ENCODE measurements at places on chromosomes 11 and 22.

- DNase-seq: no peak
Observed at GRCh38 chr11:56911312-56911711, 77.4 kb upstream of the OR5AK2 start.

DNA sequence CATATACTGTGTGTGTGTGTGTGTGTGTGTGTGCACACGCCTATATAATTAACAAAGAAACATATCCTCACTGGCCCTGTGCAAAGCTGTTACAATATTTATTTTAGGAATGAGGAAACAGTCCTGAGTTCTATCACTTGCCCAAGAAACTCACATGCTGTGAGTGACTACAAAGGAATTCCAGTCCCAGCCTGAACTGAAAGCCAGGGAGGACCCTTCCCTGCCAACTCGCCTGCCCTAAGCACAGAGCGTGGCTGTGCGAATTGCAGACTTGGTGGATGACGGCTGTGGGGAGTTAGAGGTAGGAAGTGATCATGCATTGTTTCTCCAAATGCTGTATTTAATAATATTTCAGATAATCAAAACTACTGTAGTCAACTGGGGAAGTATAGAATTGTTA lies 26.4 kb upstream of the CD5 start:
- no peak for DNase-seq

DNA sequence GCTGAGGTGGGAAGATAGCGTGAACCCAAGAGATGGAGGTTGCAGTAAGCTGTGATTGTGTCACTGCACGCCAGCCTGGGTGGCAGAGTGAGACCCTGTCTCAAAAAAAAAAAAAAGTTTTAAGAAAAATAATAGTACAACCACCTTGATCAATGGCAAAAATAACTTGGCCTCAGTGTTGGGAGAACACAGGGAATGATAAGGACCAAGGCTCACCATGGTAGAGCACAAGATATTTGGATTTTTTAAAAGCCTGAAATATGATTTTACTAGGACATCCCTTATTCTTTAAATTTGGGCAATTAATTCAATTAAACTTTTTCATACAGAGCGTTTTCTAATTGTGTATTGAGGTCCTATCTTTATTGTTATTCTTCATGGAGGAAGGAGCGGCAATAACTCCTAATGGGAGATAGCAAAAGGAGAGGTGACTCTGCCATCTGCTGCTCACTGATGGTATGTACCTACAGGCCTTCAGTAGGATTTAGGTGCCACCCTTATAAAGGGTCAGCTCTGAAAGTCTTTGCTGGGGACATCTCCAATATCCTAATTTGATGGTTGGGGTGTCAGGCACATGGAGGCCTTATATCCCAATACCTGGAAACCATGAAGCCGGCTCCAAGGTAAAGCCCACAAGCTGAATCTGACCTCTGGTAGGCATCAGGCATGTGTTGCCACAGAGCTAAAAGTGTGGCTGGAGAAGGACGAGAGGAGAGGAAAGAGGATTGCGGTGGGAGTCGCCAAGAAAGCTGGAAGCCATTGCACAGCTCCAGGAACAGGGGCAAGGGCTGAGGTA lies 21.9 kb upstream of the POLD3 start:
- peak; percentile 21 for DNase-seq

DNA sequence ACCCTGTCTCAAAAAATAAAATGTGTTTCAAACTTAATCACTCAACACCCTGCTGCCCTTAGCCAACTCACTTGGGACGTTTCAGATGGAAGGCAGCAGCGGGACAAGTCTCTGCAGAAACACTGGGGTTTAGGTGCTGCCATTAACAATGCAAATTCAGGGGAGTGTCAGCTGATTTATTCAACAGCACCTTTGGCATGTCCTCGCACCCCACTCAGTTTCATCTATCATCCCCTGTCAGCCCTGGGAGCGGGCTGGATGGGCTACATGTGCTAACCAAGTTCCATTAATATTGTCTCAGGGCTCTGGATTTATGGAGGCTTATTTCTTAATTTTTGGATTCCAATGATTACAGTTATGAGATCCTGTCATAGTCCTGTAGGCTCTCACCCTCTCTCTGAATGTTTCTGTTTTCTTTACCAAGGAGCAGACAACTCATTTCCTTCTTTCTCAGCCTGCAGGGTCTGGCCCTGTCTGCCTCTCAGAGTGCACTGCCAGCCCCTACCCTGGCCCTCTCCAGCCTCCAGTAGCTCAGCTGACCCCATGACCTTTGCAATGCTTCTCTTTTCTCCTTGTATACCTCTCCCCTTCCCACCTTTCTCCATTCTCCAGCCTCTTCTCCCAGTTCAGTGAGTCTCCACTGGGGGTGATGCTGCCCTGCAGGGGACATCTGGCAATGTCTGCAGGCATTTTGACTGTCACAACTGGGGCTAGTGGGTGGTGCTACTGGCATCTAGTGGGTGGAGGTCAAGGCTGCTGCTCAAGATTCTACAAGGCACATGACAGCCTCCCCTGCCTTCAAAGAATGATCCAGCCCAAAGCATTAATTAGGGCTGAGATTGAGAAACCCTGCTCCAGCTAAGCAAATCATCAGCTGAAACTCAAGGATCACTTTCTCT lies 79.0 kb downstream of the APIP start:
- no peak for DNase-seq

- no peak for DNase-seq
Observed at GRCh38 chr11:72309641-72310040, 65.7 kb upstream of the PHOX2A start.

DNA sequence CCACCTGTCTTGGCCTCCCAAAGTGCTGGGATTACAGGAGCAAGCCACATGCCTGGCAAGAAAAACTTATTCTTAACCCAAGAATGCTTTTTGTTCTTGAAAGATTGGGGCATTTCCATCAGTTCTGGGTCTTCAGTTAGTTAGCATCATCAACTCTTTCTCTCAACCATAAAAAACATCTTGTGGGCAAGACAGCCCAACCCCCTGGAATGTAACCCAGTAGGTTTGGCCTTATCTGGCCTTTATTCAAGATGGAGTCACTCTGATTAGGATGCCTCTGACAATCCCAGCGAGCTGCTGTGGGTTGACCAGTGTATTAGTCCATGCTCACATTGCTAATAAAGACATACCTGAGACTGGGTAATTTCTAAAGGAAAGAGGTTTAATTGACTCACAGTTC lies 9.2 kb upstream of the TPCN2 start:
- no peak for DNase-seq

GRCh38 chr11:810040-810567 lies 337 bp downstream of the RPLP2 start:
- DNase-seq: no peak

GRCh38 chr11:109794501-109794900 lies 298.7 kb upstream of the ZC3H12C start:
- DNase-seq: no peak

DNA sequence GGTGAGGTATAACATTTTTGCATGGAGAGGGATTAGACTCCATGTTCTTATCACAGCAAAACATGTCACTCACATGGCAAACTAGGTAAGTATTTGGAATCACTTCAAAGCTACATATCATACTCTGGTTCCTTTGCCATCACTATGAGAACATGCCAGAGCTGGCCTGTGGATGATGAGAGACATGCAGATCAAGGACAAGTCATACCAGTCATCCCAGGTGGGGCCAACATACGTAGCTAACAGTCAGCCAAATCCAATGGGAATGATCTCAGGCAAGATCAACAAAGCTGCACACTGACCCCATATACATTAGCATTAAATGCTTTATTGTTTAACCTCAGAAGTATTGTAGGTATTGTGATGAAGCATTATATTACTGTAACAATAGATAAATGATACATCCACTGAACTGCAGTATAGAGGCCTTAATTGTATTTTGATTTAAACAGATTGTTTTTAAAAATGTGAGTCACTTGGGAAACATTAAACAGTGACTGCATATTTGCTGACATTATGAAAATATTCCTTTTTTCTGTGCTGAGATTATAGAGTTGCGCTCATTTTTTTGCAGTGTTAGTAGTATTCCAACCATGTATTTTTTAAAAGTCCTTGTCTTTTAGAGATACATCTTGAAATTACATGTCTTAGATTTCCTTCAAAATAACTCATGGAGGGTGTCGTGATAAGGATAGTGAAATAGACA lies 37.3 kb upstream of the ARL14EP start:
- DNase-seq: no peak

DNA sequence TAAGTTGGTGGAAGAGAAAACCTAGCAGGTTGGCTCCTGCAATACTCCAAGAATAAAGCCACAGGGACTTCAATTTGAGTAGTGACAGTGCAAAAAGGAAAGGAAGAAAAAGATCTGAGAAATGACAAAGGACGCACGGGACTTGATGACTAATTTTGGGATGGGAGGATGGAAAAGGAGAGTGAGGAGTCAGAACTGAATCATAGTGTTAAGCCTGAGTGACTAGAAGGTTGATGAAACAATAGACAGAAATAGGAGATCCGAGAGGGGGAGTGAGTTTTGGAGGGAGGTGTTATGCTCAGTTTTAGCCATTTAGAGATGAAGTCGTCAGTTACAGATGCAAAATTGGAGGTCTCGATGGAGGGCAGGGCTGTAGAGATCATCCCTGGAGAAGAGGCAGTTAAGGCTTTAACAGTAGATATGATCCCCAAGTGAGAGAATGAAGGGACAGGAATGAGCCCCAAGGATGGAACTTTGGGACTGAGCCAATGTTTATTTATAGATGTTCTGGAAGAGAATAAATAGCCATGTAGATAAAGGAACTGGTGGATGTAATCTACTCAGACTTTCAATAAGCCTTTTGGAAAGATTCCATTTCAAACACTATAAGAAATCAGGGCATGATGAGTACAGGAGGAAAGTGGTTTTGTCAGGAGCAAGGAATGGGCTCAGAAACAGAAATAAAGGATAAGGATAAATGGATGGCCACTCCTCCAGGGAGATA lies 108.9 kb upstream of the NCAM1 start:
- DNase-seq: no peak

GRCh38 chr22:42754658-42755057 lies 34.0 kb upstream of the A4GALT start:
- no peak for DNase-seq

DNA sequence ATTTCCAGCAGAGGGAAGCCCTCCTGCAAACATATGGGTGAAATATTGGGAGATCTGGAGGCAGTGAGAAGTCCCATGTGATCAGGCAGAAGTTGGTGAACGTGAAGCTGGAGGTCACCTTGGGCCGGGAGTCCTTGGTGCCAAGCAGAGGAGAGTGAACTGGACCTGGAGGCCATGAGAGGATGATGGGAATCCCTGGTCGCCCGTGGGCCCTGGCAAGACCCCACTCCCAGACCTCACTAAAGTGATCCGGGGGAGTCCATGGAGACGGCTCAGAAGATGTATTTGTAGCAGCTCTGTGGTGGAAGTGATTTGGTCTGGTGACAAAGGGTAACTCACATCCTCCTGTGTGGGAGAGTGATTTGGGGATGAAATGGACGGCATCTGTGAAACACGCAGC lies 71.0 kb downstream of the ARHGAP8 start:
- DNase-seq: no peak

- no peak for DNase-seq
Observed at GRCh38 chr11:35933320-35933871, 10.5 kb upstream of the LDLRAD3 start.

DNA sequence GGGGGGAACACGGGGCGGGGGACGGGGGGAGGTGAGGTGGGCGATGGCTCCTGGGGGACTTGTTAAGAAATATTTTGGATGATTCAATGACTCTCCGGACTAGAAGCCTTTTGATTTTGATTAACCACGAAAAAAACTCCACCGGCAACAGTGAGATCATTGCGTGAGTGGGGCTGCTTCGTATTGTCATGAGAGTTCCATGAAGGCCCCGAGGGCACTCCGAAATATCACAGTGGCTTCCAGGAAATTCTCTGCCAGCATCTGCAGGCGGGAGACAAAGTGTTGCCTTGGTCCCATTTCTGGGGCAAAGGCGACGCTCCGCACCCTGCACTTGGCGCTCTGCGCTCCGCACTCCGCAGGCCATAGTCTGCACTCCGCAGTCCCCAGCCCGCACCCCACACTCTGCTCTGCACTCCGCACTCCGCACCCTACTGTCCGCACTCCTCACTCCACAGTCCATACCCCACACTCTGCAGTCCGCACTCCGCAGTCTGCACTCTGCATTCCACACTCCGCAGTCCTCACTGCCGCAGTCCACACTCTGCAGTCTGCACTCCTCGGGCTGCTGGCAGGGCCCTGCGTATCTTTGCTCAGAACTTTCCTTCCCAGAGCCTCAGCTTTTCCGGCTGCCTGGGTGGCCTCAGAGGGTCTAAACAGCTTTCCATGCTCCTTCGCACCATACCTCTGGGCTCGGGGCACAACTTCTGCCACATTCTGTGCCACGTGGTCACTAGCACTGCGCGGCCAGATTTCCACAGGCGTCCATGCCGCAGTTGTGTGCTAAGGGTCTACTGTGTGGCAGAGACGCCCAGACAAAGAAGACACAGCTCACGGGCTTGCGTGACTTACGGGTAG lies 61.1 kb downstream of the LINC01488 start:
- DNase-seq: no peak
